Fibroblast of upper back skin (primary cell): ENCODE measurements at places on chromosomes 3 and 15.

DNA sequence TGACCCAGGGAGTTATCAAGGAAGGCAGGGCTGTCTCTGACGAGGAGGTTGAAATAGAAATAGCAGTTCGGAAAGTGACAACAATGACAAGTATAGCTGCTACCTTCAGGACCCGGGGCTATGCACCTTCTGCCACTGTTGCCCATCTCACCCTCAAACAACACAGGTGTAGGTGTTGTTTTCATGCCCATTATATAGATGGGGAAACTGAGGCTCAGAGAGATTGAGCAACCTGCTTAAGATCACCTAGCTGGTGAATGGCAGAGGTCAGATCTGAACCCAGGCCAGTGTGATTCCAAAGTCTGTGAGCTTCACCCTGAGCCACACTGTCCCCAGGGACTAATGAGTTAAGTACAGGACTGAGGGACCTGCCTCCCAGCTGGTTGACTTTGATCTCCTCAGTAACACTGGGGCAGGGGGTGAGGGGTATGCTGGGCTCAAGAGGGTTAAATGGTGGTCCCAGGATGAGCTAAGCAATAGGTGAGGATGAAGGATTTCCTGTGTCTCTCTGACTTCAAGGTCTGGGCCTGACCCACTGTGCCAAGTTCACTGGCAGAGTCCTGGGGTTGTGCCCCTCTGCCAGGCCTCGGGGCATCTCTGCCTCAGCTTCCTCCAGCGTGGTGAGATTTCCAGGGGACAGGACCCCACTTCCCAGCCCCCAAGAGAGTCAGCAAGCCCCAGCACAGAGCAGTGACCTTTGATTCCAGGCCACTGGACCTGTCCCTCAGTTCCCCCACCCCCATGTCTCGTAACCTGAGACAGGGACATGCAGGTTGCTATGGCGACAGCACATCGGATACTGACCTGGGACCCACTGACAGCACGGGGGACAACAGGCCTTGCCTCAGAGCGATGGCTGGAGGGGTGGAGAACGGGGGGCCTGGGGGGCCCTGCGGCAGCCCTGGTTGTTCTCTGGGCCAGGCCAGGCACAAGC is 35.0 kb downstream of the ATP2B2 start:
- no peak for DNase-seq

DNA sequence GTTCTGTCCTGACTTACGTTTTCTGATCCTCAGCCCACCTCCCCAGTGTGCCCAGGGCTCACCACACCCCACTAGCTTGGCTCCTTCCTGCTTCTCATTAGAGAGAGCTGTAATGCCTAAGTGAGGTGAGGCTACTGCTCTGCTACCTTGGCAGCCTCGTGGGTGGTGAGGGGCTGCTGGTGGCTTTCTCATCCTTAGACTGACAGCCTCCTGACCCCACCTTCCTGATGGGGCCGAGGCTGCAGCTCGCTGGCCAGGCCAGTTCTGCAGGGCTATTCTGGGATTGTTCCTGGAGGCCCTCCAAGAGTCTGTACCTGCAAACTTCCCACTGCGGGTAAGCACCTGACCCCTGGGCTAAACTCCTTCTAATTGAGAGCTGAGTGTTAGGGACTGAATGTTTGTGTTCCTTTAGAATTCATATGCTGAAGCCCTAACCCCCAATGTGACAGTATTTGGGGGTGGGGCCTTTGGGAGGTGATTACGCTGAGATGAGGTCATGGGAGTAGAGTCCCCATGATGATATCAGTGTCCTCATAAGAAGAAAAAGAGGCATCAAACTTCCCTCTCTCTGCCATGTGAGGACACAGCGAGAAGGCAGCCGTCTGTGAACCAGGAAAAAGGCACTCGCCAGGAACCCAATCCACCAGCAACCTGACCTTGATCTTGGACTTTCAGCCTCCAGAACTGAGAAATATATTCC is 38.1 kb upstream of the IQSEC1 start:
- no peak for DNase-seq

DNA sequence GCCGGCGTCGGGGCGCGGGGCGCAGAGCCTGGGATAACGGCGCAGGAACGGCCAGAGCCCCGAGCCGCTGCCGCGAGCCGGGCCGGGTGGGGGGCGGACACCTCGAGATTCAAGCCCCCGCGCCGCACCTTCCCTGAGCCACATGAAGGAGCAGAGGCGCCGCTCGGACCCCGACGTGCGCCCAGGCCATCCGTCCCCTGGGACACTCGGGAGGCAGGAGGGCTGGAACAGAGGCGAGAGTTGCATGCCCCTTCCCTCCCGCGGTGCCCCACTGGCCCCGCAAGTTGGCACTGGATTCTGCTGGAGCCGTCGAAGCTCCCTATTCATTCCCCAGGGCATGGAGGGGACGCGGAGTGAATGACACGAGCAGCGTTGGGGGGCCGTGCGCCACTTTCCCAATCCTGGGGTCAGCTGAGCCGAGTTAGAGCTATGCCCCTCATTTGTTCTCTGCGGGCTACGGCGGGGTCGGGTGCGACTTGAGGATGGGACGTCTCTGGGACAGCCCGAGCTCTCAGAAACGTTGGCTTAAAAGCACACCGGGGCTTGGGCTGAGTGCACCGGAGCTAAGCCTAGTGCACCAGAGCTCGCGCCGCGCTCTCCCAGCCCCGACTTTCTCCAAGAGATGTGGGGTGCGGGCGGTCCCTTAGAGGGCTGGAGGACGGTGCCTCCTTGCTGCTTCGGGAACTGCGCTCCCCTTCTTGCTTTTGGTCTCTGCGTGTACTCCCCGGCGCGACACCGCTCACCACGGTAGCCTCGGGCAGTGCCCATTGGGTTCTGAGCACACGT is 588 bp downstream of the SLC6A1 start:
- no peak for DNase-seq

DNA sequence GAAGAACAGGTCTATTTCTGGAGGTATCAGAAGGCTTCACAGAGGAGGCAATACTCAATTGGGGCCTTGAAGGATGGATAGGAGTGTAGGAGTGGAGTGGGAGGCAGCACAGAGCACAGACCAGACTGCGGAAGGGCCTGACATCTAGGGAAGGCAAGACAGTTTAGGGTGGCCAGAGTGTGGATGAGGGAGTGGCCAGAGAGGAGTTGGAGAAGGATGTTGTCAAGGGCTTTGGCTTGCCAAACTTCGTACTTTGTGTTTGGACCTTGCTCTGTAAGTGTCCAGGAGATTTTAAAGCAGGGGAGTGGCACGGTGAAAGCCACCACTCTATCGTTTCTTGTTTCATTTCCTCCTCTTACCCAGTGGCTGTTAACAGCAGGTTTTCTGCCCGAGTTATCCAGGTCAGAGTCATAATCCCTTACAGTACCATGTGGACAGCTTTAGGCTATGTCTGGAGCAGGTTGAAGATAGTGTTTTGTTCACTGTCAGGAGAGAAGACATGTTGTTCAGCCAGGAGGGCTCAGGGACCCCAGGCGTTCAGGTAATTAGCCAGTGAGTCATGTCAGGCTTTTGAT is 12.3 kb downstream of the SMAD3 start:
- no peak for DNase-seq

DNA sequence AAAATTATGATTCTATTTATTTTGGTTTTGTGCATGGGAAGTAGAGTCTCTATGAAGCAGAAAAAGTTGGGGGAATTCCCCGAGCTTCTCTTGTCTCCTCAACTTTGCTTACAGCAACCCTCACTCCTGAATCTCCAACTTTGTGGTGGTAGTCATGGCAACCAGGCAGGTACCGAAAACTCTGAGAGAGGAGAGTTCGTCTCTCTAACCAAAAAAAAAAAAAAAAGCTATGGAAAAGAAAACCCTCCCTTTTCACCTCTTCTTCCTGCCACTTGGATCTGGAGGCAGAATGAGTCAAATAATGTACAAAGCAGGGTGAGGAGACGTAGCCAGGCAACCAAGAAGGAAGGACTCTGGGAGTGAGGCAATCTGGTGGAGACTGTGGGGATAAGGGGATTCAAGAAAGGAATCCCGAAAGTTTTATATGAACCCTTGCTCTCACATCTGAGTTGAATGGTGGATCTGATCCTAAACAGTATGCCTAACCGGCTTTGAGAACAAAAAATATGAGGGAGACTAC is 108.1 kb downstream of the PLOD2 start:
- DNase-seq, result no peak

DNA sequence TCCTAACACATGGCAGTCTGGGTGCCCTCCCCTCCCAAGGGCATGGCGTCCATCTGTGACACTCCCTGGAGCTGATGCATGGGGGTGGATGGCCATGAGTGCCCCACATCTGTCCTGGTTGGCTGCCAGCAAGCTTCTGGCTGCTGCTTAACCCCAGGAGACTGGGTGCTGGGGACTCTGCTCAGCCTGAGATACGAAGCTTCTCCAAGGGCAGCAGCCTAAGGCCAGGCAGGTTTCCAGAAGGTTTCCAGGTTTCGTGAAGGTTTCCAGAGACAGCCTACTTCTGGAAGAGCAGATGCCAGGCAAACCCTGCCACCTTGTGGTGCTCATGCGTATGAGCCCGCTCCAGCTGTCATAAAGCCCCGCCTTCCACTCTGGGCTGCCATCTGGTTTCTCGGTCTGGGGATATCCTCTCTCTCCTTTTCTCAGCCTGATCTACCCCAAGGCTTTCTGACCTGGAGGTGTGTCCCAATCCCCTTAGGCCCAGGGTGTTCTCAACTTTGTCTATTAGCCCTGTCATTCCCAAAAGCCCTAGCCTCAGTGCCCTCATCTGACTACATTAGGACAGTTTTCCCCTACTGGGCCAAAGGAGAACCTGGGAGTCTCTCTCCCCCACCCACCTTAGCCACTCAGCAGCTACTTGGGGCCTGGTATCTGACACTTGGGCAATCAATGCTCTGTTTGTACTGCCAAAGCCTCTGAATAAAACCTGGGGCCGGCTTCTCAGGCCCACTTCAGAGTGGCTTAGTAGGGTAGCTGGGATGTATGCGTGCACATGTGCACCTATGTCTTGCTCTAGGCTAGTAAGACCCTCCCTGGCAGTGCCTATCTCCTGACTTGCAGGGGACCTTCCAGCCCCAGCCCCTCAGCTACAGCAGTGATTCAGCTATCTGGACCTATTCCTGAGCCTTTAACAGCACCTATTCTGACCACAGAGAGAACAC is 12.0 kb downstream of the MRPL46 start:
- DNase-seq, result peak; percentile 73

DNA sequence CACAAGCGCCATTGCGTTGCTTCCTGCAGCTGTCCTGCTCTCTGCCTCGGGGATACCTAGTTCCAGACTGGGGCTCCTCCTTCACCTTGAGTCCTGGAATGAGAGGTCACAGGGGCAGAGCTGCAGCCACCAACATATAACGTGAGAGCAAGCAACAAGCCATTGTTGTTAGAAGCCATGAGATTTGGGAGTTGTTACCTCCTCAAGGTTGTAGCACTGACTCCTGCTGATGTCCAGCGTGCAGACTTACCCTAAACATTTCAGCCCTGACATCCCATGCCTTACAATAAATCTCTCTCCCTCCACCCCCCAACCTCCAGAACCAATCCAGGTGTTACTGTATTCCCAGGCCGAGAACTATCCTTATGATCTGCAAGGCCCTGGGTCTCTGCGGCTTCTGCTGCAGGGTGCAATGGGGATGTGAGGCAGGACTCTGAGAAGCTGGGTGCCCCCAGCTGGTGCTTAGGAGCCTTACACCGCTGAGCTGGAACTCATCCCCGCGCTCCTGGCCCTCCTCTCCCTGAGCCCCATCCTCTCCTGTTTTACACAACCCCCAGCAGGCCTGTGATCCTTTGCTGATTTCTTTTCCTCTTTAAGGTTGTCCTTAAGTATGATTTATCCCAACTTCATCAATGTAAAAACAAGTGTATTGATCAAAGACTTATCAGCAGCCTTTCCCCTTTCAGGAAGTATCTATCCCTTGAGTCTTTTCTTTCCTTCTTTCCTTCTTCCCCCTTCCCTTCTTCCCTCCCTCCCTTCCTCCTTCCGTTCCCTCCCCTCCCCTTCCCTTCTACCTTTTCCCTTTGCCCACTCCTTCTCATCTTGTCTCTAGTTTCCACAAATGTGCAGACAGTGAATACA is 84.2 kb upstream of the ABHD2 start:
- DNase-seq, result peak; percentile 63

DNA sequence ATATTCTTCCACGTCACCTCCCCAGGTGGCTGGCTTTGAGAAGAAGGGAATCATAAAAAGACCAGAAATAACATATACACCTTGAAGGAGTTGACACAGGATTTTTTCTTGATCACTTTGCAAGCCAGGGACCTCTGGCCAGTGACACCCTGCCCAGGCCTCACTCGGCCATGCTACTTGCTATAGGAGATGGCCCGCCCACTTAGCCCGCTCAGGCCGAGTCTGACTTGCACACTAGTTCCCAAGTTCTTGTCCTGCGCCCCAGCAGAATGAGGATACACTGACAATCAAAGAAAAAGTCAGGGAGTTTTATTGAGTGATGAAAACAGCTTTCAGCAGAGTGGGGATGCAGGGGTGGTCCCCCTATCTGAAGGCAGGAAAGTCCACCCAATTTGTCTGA is 1046.1 kb upstream of the CFAP20DC start:
- DNase-seq, result no peak

GRCh38 chr3:143597774-143598652 is 250.3 kb downstream of the SLC9A9 start:
- DNase-seq, result no peak

DNA sequence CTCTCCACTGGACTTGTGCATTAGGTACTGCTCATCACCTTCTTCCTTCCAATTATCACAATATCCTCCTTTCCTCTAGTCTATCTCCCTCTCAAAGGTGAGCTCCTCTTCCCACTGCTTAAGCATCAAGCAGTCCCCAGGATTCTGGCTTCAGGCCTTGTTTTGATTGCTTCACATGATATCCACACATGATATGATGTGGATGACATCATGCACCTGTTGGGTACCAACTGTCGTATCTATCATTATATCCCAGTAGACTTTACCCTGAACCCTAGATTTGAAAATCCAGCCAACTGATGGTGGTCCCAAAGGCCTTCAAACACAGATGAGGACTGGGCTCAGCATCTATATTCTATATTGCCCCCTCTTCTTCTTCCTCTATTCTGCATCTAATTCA is 104.9 kb downstream of the MFSD1 start:
- no peak for DNase-seq

DNA sequence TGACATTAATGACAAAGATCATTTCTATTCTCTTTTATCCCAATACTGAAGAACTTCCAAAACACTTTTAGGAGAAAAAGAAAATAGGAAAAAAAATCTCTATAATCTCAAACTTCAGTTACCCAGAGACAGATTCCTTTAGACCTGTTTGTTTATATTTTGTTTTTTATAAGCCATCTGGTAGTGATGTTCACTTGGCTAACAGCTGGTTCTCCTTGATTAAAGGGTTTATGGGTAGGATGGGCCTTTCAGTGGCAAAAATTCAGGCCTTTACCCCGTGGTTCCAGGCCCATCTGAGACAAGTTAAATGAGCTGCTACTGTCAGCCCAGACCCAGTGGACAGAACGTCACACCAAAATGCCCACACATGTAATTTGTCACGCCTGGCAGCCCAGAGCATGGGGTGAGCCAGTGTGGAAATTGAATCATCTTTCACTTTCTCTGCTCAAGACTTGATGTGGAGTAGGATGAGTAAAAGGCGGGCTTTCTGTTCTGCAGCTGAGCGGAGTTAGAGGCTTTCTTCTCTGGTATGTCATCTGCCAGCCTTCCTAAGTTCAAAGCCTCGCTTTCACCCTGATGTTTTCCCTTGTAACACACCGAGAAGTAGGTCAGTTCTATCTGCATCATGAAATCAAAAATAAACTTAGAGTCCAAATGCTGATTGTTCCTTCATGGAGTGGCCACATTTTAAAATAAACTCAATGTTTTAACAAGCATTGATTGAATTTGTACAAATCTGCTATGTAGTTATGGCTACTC is 62.5 kb upstream of the SKOR1 start:
- no peak for DNase-seq

GRCh38 chr3:62144482-62144881 is 228.9 kb downstream of the FEZF2 start:
- no peak for DNase-seq

GRCh38 chr15:91867581-91868026 is 14.1 kb downstream of the SLCO3A1 start:
- peak; percentile 77 for DNase-seq
